Fibroblast of the conjunctiva (primary cell): ENCODE measurements at places on chromosomes 12 and 14.

GRCh38 chr12:53978477-53979356 lies 4.0 kb upstream of the HOTAIR start:
- DNase-seq, result no peak

DNA sequence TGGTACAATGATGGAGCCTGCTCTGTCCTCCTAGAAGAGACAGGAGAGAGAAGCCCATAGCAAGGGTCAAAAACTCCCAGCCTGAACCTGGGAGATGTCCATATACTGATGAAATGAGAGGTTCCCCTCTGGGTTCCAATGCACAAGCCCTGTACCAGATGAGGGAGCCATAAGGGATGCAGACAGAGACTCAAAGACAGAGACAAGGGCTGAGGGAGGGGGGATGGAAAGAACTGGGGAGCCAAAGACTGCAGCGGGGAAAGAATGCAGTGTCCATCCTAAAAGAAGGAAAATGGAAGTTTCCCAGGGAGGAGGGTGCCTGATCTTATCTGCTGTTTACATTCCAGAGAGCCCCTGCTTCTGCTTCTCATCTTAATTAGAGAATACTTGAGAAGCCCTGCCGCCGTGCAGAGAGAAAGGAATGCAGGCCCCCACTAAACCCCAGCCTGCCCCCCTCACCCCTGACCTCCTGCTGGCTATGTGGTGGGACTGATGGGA lies 27.7 kb downstream of the KRT18 start:
- no peak for DNase-seq

DNA sequence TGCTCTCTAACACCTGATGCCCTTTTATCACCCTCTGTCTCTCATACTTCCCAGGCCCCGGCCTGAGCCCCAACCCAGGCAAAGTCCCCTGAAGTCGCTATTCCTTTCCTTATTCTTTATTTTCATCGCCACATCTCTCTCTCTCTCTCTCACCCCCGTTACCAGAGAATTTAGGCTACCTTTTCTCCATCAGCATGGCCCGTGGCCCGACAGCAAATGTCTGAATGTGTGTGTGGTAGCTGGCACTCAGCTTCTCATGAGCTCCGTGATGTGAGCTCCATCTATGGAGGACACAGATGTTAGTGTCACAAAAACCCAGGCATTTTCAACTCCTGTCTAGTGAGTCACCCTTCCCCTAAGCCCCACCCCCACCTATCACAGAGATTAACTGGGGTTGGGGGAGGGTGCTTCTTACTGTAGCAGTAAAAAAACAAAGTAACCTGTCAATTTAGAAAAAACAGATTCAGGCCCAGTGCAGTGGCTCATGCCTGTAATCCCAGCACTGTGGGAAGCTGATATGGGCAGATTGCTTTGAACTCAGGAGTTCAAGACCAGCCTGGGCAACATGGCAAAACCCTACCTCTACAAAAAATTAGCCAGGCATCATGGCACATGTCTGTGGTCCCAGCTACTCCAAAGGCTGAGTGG lies 53.8 kb downstream of the VCPKMT start:
- DNase-seq, result no peak

DNA sequence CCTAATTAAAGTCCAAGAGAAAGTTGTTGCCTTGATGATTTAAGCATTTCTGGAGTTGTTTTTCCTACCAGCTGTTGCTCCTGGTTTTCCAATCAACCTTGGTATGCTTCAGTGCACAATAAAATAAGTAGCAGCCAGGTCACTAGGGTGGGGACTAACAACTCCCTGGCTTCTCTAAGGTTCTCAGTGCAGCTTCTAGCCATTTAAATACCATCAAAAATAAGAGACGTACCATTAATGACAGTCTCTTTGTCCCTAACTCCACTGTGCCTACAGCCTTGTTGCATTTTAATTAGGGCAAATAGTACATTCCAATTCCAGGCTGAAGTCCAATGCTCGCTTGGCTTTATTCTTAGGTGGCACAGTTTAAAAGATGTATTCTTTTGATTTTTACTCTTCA lies 11.8 kb downstream of the STON2 start:
- no peak for DNase-seq

GRCh38 chr12:49655595-49656236 lies 32.4 kb downstream of the PRPF40B start:
- no peak for DNase-seq

- DNase-seq, result no peak
Observed at GRCh38 chr14:21343035-21343794, 40.6 kb downstream of the SUPT16H start.

- no peak for DNase-seq
Observed at GRCh38 chr14:97271451-97271960, 474.3 kb downstream of the VRK1 start.

GRCh38 chr12:22038734-22039133 lies 7.3 kb upstream of the CMAS start:
- no peak for DNase-seq

DNA sequence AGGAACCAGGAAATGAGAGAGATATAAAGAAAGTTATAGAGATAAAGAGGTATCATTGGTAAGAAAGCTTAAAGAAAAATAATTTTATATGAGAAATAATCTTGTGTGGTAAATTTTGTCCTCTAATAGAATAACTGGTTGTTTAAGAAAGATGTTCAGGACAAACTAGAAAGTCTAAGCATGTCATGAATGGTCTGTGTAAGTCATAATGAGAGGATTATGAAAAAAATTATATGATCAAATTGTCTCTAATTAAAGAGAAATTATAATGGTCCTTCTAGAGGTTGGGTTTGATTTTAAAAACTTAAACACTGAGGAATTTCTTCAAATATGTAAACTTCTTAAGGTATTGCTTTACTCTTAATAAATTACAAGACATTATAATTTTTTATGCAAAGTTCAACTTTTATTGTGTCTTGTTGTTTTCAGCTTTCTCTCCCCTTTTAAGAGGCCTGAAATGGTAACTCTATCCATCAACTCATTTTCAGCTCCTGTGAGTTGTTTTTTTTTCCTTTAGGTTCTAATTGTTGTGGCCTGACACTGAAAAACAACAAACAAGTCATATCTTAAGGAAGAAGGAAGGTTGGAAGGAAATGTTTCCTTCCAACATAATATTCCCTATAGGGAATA lies 88.2 kb upstream of the CNOT2 start:
- no peak for DNase-seq

- peak; percentile 88 for DNase-seq
Observed at GRCh38 chr14:23094666-23095195, at the start of gene ACIN1. ACIN1 (minus strand) TSS chr14:23095136; CDS start chr14:23095112, 24 bp downstream.

- DNase-seq, result no peak
Observed at GRCh38 chr12:85029456-85029855, 6.6 kb downstream of the TSPAN19 start.

DNA sequence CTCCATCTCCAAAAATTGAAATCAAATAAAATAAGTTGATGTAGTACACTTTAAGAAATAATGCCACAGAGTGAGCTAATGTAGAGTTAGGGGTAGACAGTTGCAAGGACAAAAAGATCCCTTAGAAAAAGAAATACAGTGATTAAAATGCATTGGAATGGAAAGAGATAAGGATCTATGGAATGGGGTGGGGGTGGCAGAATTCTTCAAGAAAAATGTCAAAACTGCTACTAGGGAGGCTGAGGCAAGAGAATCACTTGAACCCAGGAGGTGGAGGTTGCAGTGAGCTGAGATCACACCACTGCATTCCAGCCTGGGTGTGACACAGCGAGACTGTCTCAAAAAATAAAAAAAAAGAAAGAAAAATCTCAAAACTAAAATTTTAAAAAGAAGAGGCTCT lies 6.5 kb downstream of the OLR1 start:
- no peak for DNase-seq
